SK-N-MC (cell line): ENCODE measurements at places on chromosomes 12 and 14.
A peak's percentile ranks its signal among the peaks of the same experiment; 100 is the strongest.

GRCh38 chr14:96267336-96267735 is 11.3 kb downstream of the BDKRB1 start:
- DNase-seq, result peak; percentile 87

- DNase-seq, result peak; percentile 39
Measured at GRCh38 chr12:14664434-14665023, 31.9 kb downstream of the GUCY2C start.

GRCh38 chr14:101010293-101010692 is 106.8 kb upstream of the RTL1 start:
- no peak for DNase-seq

DNA sequence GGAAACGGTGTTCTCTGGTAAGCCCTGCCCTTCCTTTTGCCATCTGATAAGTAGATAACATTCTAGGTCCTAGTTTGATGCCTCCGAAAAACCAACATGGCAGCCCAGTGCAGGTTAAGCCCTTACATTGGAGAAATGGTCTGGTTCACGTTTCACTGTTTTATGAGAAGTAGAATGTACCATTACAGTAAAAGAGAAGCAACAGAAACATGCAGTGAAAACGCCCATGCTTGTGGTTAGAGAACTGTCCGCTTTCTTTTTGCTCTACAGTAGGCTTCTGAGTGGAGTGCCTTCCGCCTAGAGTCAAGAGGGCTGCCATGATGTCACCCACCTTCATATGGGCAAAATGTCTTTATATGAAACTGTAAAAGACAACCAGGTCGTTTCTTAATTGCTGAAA is 190.4 kb upstream of the BCL2L14 start:
- DNase-seq, result no peak

DNA sequence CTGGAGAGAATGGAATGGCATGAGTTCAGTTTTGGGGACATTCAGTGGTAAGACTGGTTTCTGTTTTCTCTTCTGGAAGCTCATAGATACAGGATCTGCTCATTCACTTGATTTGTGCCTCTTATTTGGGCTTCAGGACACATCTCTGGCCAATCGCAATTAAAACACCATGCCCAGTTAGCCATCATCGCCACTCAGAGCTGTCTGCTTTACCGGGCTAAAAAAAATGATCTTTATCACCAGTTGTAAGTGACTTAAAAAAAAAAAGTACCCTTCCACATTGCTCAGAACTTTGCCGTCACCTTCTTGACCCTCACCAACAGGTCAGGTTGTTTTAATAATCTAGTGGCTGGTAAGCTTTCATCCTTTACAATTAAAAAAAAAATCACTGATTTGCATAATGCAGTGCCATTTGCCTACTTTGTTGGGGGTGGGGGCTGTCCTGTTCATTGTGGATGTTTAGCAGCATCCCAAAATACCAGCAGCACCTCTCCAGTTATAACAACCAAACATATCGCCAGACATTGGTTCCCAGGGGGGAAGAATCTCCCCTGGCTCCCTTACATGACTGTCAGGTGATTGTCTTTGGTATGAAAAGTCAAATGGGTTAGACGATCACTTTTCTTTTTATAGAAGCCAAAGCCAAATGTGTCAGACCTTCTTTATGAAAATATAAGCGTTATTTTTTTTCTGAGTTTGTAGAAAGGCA is 150.1 kb downstream of the PRKCH start:
- DNase-seq, result no peak

- DNase-seq, result no peak
Measured at GRCh38 chr14:54451121-54451601, 10.0 kb upstream of the CNIH1 start.
